ENCODE measurements at places on chromosomes 6 and 20.

- DNase-seq = peak; percentile 55
Measured at GRCh38 chr20:31494131-31494530, 19.0 kb downstream of the REM1 start.

DNA sequence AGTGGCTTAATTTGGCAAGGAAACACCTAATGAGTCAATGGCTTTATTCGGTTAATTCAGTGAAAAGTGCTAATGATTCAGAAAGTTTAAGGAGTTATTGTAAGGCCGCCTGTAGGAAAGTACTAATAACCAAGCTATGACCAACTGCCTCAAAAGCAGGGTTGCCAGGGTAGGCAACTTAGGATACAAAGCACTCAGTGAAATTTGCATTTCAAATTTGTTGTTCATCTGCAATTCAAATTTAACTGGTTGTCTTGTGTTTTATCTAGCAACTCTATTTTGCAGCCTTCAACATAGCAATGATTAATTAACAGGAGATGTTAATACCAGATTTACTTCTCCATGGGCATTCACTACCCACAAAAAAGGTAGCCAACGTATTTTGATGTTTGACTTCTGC is 412.3 kb downstream of the PRKN start:
- DNase-seq = no peak

DNA sequence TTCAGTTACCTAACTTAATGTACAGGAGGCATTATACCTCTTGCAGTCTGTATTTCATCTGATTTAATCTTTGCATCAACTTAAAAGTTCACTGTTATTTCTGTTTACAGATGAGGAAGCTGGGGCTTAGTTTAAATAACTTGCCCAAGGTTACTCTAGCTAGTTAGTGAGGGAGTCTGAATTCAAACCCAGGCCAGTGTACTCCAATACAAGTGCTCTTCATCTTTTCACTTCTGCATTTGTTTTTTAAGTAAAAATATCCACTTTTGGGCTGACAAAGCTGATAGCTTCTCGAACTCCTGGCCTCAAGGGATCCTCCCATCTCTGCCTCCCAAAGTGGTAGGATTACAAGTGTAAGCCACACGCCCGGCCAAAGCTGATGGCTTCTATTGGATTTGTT is 23.6 kb downstream of the RREB1 start:
- no peak for DNase-seq

- DNase-seq = peak; percentile 93
Measured at GRCh38 chr6:16752206-16752866, 8.9 kb downstream of the ATXN1 start.

- no peak for DNase-seq
Measured at GRCh38 chr6:159221486-159222170, 52.4 kb downstream of the FNDC1 start.

All from iris pigment epithelial cell (primary cell).